G401 (cell line): ENCODE measurements at places on chromosomes 3 and 15. TPM values are rescaled to one million over a fixed set of nuclear protein-coding genes. Genes with fewer than 3 reads are reported as not detected.

- no peak for DNase-seq
Measured at GRCh38 chr15:50702762-50703334, 16.3 kb upstream of the TRPM7 start.

DNA sequence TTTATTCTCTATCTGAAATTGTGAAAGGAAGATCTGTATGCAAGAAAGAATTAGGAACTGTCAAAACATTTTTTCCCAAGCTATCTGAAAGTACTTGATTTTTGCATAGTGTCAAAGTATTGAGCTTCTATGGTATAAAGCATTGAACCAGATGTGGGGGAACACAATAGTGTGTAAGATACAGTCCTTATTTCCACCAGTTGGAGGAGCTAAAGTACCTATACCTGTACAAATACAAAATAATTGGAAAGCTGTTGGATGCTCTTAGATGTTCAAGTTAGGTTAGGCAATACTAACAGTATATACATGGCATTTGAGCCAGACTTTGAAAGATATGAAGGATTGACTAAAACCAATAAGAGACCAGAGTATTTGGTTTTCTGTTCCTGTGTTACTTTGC is 148.4 kb downstream of the B3GALNT1 start:
- no peak for DNase-seq

GRCh38 chr3:112610121-112610520 is 30.8 kb downstream of the CCDC80 start:
- no peak for DNase-seq

- peak; percentile 64 for DNase-seq
Measured at GRCh38 chr3:197495999-197496745, 59.6 kb downstream of the BDH1 start.

- DNase-seq, result peak; percentile 85
Measured at GRCh38 chr15:52139599-52140462, 27.3 kb upstream of the BCL2L10 start.

GRCh38 chr3:181713676-181714612 is 2.2 kb downstream of the SOX2 start:
- no peak for DNase-seq

- peak; percentile 38 for DNase-seq
Measured at GRCh38 chr3:196604548-196604947, 34.9 kb upstream of the NRROS start.

- DNase-seq, result no peak
Measured at GRCh38 chr3:104596054-104596453, 770.7 kb upstream of the ALCAM start.

- DNase-seq, result peak; percentile 36
Measured at GRCh38 chr3:32018757-32019564, 37.4 kb downstream of the ZNF860 start.

DNA sequence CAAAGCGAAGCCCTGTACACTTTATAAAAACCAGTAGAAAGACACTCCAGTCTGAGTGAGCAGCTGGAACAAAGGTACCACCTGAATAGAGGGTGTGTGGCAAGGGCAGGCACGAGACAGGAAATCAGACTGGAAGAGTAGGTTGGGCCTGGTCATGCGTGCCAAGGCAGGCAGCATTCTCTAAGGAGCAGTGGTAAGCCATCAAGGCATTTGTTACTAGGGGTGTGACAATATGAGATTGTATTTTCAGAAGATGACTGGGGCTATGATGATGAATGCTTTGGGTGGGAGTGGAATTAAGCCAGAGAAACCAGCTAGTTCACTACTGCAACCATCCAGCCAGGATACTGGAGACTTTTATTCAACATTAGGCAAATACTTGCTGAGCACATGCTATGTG is 5.0 kb downstream of the JMJD7 start:
- no peak for DNase-seq

- no peak for DNase-seq
Measured at GRCh38 chr15:51227940-51228732, 110.3 kb downstream of the CYP19A1 start.

DNA sequence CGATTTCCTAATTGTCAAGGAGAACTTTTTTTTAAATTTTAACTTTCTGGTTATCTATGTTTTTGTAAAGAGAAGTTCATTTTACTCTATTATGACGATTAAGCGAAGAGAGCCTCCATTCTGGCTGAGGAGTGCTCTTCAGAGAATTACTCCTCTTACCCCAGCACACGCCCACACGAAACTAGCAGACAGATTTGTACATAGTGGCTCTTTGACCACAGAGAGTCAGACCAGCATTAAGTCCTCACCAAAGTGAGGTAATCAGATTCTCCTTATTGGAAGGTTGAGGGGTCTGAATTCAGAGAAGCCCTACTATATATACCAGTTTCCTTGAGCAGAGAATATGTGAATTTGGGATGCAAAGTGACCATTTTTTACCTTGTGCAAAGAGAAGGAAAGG is 204.8 kb upstream of the TSC22D2 start:
- DNase-seq, result no peak

GRCh38 chr3:194685718-194686413 is at the start of gene FAM43A:
TSS of gene FAM43A (plus strand) at chr3:194685883. CDS start at chr3:194686827, 944 bp downstream.
- peak; percentile 98 for DNase-seq

GRCh38 chr3:54437271-54437670 is 314.9 kb downstream of the CACNA2D3 start:
- DNase-seq, result no peak

DNA sequence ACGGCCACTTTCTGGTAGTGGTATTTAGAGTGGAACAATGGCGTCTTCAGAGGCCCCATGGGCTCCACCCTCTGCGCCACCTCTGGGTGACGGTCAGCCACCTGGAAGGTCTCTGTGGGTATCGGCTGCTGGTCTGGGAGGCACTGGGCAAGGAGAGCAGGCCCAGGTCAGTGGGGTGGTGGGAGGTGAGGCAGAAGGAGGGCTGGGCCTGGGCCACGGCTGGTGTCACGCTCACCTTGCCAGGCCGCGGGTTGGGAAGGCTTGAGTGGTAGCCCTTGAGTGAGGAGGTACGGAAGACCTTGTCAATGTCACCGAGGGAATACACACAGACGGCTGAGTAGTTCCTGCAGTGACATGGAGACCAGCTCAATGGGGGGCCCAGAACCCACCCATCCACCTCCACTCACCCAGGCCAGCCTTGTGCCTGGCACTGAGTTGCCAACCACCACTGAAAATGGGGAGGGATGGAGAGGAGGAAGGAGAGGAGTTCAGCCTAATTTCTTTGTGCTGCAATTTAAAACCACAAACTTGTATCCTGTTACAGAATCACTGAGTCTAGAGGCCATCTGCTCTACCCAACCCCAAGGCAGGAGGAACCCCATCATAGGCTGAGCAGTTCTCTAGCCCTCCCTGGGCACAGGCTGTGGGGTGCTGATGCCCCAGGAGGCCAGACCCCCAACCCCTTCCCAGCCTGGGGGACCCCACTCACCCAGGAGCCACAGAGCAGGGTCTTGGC is 19.0 kb downstream of the SEMA7A start:
- DNase-seq, result no peak

DNA sequence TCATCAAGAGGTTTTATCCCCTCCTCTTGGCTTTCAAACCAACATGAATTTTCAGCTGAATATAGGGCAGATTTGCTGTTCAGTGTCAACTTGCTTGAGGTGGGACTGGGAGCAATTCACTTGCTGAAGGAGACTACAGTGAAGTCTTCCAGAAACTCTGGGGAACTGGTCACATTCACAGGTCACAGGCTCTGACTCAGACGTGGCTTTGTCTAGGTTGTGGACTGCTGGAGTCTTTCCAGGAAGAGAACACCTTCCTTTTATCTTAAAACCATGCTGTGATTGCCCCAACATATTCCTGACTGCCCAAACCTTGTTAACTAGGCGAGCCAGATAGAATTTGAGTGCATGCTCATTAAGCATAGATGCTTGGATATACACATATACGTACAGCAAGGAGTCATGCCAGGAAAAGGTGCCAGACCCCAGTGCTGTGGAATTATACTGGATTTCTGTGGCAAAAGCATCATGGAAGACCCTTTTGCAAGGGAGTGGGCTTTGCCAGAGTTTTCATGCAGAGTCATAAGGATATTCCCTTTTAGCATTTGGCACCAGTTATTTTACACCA is 399.1 kb upstream of the TBL1XR1 start:
- DNase-seq, result peak; percentile 11

DNA sequence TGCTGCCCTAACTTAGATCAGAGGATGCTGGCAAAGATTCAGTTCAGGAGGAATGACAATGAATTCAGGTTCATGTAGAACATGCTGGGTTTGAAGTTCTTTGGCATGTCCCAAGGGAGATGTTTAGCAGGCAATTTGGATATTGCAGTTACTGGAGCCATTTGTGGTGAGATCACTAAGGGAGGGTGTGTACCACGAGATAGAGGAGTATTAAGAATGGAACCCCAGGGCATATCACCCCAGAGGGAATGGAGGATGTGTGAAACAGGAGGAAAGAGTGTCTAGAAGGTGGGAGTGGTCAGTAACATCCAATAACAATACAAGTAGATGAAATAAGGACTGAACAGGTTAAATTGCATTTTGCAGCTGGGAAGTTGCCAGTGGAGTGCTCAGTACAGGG is 87.1 kb downstream of the CCR1 start:
- DNase-seq, result no peak

- no peak for DNase-seq
Measured at GRCh38 chr3:195116407-195117185, 154.4 kb downstream of the XXYLT1 start.

DNA sequence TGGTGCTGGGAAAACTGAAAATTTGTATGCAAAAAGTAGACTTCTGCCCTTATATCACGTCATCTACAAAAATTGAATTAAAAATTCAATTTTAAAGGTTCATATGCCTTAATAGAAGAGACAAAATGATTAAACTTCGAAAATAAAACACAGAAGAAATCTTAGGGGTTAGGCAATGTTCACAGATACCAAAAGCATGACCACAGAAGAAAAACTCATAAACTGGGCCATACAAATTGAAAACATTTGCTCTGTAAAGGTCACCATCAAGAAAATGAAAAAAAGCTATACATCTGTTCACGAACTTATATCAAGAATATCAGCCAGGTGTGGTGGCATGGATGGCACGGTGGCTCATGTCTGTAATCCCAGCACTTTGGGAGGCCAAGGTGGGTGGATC is 245.1 kb downstream of the PCCB start:
- DNase-seq, result no peak

DNA sequence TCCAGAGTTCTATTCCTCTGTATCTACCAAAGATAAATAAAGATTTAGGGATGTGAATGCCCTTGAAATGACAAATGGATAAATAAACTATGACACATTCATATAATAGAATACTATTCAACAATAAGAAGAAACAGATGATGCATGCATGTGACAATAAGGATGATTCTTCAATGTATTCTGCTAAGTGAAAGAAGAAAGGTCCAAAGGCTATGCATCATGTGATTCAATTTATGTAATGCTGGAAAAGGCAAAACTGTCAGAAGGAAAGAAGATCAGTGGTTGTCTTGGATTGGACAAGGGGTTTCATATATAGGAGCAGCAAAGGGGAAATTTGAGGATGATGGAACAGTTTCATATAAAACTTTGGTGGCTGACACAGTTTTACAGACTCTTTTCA is 32.6 kb upstream of the CHRNA7 start:
- DNase-seq, result no peak

GRCh38 chr3:45551214-45552010 is 43.1 kb upstream of the LIMD1 start:
- DNase-seq, result no peak

DNA sequence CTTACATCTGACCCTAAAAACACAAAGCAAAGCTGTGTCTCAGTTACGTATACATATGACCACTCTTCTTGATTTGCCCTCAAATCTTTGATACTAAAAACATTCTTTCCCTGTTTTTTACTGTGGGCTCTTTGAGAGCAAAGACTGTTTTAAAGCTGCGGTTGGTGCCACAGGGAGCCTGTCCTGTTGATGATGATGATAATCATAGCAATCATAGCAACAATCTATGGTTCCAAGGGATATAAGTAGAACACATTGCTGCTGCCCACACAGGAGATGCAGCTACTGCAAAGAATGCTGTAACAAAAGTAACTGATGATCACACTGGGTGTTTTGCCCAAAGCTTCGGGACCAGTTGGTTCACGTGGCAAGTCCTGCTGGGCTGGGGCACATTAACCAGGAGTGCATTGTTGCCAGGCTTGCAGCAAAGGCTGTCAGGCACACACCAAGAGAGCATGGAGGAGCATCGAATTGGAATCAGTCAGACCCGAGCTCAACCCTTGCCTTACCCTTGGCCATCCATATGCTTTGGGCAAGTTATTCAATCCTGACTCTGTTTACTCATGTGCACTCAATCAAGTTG is 131.4 kb upstream of the EIF1B start:
- DNase-seq, result peak; percentile 48

GRCh38 chr3:185549651-185550111 is 2.7 kb downstream of the LIPH start:
- DNase-seq, result no peak

DNA sequence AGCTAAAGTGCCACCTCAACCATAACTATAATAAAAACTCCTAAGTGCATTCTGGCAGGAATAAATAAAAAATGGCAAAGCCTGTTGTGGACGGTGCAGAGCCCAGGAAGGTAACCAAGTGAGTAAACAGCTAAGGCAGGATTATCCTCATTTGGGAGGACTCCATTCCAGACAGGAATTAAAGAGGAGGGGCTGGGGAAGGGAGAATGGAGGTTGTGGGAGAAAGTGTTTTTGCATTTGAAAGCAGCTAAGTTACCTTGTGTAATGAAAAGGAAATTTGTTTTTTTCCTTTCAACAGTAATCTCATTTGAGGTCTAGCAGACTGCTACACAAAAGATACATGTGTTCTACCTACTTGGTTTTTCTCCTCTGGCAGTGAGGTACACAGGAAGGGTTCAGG is 248.5 kb downstream of the TIGIT start:
- DNase-seq, result no peak

DNA sequence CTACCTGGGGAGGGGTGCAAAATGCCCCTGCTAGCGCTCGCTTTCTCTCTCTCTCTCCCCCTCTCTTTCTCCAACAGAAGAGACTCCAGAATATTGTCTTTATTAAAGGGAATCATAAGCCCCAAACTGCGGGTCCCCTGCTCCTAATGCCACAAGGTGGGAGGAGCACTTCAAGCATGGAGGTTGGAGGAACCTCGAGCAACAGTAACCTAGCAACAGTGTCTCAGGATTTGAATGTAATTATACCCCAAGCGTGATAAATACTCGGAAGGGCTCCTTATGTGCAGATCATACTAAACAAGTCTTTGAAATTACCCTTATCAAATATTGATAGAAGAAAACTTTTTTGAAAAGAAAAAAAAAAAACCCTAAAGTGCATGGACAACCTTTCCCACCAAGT is 582.2 kb upstream of the PPP2R3A start:
- DNase-seq, result no peak

GRCh38 chr3:158845765-158846350 is 44.0 kb downstream of the MFSD1 start:
- DNase-seq, result peak; percentile 62

GRCh38 chr3:168395551-168395950 is 299.8 kb upstream of the GOLIM4 start:
- DNase-seq, result no peak

The TPRG1 gene
- total RNA-seq, result not detected in 2 replicates

The KY gene
- total RNA-seq, result not detected in 2 replicates

The ROPN1 gene
- not detected in 2 replicates for total RNA-seq

The ALG1L2 gene
- total RNA-seq, result not detected in 2 replicates

The CFAP92 gene
- total RNA-seq, result not detected in 2 replicates

The SEMA6D gene
- total RNA-seq, result not detected in 2 replicates

The DLL4 gene
- total RNA-seq, result 0.20 and 0.62 TPM in 2 replicates

The NR2E3 gene
- not detected in 2 replicates for total RNA-seq

The RARB gene
- total RNA-seq, result not detected in 2 replicates

The PRTG gene
- 35.5 and 45.9 TPM in 2 replicates for total RNA-seq

The MAGEF1 gene
- total RNA-seq, result 31.8 and 64.0 TPM in 2 replicates

The LAMB2 gene
- 175 and 318 TPM in 2 replicates for total RNA-seq

The MCTP2 gene
- not detected in 2 replicates for total RNA-seq
